ENCODE measurements at places on chromosomes 12 and 14.

GRCh38 chr14:90522571-90523191, 125.9 kb downstream of the CALM1 start:
- no peak for DNase-seq

- no peak for DNase-seq
Observed at GRCh38 chr12:28574746-28575592, 384.7 kb downstream of the CCDC91 start.

DNA sequence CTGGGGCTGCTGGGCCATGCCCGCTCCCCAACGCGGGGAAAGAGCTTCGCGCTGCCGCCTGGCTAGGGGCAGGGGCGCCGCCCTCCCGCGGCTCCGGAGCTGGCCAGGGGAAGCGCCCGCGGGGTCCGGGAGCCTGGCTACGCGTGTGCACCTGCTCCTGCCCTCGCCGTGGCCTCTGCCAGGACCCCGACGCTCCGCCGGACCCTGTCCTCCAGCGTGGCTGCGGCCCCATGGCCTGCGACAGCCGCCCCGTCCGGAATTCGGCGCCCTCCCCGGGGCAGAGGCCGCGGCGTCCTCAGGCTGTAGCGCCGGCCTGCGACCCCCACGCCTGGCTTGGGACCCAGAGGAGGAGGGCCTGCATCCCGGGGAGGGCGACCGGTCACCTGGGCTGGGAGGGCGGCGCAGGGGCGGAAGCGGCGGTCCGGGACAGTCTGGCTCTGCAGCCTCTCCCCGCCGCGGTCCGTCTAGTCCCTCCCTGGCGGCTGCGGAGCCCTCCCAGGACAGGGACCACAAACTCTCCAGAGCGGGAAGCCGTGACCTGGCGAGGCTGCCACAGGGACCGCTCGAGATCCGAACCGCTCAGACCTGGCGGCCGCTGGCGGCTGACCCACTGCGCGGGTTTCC, 85.6 kb downstream of the ALG10 start:
- DNase-seq, result no peak

- no peak for DNase-seq
Observed at GRCh38 chr12:132209619-132210222, 65.5 kb downstream of the NOC4L start.

GRCh38 chr14:100236881-100237280, 2.1 kb upstream of the YY1 start:
- no peak for DNase-seq

DNA sequence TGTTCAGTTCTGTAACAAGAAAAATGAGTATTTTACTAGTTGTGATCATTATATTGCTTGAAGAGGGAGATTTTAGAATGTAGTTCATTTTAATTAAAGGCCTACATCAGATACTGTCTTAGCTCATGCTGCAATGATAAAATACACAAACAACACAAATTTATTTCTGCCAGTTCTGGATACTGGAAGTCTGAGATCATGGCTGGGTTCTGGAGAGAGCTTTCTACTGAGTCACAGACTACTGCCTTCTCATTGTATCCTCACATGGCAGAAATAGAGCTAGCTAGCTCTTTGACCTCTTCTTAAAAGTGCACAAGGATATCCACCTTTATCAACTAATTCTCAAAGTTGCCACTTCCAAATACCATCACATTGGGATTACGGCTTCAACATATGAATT, 53.8 kb downstream of the MIS18BP1 start:
- no peak for DNase-seq

DNA sequence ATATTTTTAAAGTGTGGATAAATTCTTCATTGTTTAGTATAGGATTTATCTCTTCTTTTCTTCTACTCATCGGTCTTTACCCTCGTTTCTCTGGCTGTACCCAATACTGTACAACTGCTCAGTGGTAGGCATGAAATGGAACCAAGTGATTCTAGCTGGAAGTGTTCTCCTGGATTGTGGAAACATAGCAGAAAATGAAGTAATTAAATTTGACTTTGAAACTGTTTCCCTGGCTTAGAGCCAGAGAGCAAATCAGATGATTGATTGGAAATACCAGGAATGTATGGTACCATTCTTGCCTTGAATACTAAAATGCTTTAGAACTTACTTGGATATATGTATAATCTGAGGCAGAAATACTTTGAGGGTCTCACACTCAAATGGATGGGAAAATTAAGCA, 292.3 kb downstream of the ERC1 start:
- DNase-seq, result no peak

DNA sequence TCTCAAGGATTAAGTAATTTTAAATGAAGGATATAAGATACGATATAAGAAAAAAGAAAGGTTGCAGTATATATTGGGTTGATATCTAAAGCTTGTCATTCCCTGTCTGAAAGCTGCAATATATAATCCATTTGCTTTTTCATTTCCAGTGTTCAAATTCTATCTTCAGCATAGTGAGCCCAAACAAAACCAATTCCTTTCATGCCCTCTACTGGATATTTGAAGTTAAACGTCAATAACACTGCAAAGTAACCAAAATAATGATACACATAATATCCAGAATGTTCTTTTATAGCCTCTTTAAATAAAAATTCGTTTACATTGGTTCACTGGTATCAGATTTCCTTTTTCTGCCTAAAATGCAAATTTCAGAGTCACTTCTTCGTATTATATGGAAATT, 64.5 kb upstream of the DAAM1 start:
- no peak for DNase-seq

DNA sequence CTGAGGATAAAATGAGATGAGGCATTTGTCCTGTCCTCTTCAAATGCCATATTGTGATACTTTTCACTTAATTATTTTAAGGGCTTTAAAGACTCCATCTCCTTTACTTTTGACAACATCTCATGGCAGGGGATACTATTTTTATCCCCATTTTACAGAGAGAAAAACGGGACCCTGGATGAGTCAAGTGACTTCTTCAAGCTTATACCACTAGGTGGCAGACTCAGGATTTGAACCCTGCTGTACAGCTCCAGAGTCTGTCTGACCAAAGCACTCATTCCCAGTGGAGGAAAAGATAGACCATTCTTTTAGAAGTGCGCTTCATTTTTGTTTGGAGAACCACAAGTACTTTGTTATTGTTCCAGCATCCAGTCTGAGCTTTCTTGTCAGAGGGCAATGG, 1.7 kb upstream of the SMOC1 start:
- peak; percentile 13 for DNase-seq

DNA sequence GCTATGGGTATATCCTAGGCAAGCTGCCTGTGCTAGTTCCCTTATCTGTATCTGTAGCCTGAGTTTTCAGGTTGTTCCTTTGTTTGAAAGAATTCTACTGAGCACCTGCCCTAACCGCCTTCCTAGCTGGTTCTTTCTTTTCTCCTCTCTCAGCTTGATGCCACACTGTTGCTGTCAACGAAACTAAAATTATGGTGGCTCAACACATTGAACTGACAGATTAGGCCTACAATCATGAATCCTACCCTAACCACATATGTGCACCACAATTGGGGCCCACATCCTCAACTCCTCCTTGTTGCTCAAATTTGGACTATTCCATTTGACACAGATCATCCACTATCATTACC, 36.2 kb upstream of the RESF1 start:
- no peak for DNase-seq

GRCh38 chr12:30525171-30525570, 170.5 kb downstream of the IPO8 start:
- DNase-seq, result no peak

DNA sequence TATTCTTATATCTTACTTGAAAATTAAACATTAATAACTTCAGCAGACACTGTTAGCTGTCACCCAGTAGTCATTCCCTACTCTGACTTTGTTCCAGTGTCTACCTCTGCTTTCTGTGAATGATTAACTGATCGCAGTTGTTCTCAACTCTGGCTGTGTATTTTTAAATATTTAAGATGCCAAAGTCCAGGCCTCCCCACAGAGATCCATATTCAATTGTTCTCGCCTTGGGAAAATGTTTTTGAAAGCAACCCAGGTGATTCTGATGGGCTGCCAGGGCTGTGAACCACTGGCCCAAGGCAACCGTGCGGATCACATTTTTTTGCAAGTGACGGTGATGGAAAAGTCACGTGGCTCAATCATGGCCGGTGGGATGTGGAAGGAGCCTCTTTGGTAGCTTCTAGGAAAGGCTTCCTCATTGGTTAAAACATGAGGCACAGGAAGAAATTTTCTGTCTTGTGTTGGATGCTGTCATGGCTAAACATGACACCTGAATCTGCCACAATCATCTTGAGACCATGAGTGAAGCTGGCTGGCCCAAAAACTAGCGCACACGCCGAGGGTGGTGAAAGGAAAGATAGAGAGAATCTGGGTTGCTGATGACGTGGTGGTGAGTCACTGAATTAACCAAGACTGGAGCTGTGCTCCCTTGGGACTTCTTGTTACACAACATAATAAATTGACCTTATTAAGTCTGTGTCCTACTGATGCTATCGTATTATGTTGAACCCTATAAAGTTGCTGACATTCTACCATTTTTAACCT, 37.2 kb downstream of the RDH12 start:
- DNase-seq, result no peak

- no peak for DNase-seq
Observed at GRCh38 chr12:122413516-122414404, 8.7 kb downstream of the CLIP1 start.

GRCh38 chr12:64616201-64616600, 5.9 kb downstream of the RASSF3 start:
- DNase-seq, result no peak

GRCh38 chr14:87233266-87233665, 759.7 kb downstream of the GALC start:
- DNase-seq, result no peak

DNA sequence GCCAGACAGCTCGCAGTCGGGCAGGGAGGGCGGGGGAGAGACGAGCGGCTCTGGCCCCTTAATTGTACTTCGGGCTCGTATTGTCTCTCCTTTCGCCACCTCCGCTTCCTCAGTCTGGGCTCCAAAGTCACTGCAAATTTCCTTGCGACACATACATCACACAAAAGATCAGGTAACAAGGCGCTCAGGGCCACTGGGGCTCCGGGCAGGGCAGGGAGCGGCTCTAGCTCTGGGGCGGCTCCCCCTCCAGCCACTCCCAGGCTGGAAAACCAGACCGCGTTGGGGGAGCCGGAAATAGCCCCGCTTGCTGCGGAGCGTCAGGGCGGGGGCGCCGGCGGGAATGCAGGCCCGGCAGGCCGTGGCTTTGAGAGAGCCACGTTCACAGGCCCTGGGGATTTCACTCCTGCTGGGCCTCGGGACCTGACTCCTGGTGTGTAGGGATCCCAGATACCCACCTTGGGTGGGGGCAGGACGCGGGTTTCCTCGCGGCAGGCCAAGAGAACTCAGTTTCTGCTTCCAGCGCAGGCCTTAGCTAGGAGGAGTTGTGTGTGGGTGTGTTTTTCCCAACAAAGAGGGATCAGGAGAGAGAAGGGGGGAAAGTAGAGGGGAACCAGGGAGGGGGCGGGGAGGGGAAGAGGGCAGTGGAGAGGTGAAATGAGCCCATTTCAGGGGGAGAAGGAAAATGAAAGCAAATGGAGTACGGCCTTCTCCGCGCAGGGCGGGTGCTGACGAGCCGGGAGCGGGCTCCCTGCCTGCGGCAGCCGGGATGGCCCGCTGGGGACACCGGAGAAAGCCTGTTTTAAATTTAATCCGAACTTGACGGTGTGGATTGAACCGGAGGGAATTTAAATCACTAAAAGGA, 4.4 kb upstream of the HOXC9 start:
- DNase-seq, result no peak

- no peak for DNase-seq
Observed at GRCh38 chr12:1716911-1717310, 26.0 kb downstream of the ADIPOR2 start.

GRCh38 chr14:50091240-50091913, 25.0 kb downstream of the VCPKMT start:
- DNase-seq, result no peak

GRCh38 chr12:108531929-108532848, 17.1 kb downstream of the FICD start:
- no peak for DNase-seq

- no peak for DNase-seq
Observed at GRCh38 chr12:64946132-64946829, 121.8 kb downstream of the TBC1D30 start.

DNA sequence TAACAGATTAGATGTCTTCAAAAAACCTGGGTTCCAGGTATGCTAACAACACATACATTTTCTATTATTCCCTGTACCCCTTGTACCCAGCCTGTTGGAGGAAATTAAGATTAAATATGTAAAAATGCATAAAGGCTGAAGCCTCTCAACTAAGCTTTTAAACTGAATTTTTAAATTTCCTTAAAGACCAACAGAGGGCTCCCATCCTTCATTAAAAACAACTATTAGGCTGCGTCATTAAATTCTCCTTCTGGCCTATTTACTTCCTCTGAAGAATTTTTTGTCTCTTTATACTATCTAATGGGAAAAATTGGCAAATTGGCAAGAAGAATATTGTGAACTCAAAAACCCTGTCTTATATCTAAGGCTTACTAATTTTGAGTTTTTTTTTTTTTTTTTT, 21.8 kb downstream of the SENP1 start:
- no peak for DNase-seq

DNA sequence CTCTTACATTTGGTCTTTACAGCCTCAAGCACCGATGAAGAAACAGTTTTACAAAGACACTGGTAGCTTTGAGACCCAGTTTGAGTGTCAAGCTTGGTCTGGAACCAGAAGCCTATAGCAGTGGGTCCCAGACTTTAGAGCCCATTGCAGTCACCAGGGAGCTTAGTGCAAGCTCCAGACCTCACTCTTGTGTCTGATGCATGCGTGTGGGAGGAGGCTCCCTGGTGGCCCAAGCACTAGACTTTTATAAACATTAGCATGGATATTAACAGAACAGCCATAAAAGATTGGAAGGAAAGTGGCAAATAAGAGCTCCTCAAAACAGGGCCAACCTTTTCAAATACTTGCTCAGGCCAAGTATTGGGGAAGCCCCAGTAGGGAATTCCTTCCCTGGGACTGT, 45.5 kb downstream of the SLC8B1 start:
- DNase-seq, result no peak

- DNase-seq, result no peak
Observed at GRCh38 chr14:105075379-105076295, 10.4 kb upstream of the GPR132 start.

GRCh38 chr14:100399052-100399849, 76.1 kb downstream of the SLC25A47 start:
- no peak for DNase-seq

DNA sequence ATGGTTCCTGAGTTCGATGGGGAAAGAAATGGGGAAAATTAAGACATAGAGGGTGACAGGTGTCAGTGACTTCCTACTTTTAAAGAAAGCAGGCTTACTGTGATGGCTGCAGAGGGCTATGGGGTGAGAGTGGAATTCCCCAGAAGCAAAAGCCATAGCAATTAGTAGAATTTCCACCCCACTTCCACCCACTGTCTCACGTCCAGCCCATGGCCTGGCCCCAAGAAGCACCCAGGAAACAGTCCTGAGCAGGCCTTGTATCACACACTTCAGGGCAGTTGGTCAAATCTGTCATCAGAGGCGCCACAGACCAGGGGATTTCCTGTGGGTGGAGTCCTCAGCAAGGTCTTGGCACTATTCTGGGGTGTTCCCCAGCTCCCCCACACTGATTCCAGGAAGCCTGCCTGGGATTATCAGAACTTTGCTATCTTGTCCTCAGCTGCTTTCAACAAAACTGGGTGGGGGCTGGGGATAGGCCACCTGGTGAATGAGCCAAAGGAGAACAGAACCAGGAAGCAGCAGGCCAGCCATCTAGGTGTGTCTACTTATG, 120.1 kb upstream of the CCND2 start:
- DNase-seq, result peak; percentile 87

- no peak for DNase-seq
Observed at GRCh38 chr14:72554401-72554800, 339.5 kb downstream of the DPF3 start.

- no peak for DNase-seq
Observed at GRCh38 chr14:77654001-77654441, 37.6 kb upstream of the SPTLC2 start.

Data from GM12864 (cell line).